ENCODE measurements at places on chromosomes 2 and 18.

DNA sequence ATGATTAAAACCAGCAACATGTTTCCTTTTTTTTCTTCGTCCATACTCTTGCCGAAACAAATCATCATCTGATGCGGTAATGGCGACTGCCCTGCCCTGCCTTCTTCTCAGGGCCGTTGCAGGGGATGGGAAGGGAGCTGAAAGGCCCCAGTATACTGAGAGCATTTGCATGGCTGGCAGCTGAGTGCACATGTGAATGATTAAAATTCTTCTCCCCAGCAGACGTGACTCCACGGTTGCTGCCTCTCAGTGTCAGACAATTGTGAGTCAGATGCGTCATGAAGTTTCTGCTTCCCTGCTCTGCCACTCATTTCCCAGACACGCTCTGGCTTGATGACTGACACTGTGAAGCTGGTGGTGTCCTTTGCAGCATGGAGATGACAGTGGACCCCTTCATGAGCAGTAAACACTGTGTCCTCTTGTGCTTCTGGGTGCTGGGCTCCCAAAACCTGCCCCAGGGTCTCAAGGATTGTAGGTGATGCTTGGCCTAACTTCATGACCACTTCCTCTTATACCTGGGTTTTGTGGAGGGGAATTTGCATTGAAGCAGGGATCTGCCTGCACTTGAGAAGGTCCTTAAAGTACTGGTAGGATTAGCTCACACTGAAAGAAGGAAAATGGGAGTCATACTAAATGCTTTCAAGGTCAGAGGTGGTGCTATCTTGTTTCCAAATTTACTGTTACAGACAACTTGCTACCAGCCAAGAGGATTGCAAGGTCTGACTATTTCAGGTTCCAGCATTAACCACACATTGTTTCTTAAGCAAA is 222.5 kb upstream of the COPS8 start:
- DNase-seq, result no peak

DNA sequence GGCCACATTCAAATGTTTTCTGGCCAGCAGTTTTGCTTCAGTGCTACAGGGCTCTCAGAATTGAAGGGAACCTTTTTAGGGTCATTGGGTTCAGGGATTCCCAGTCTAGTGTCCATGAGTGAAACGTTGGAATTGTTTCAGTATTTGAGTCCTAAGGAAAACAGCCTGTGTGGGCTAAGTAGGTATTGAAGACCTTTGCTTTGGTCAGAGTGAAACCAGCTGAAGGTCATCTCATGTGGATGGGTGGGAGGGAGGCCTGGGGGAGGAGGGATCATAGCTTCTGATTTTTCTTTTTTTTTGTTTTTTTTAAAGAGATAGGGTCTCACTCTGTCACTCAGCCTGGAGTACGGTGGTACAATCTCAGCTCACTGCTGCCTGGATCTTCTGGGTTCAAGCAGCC is 20.2 kb downstream of the B3GNT2 start:
- DNase-seq, result no peak

DNA sequence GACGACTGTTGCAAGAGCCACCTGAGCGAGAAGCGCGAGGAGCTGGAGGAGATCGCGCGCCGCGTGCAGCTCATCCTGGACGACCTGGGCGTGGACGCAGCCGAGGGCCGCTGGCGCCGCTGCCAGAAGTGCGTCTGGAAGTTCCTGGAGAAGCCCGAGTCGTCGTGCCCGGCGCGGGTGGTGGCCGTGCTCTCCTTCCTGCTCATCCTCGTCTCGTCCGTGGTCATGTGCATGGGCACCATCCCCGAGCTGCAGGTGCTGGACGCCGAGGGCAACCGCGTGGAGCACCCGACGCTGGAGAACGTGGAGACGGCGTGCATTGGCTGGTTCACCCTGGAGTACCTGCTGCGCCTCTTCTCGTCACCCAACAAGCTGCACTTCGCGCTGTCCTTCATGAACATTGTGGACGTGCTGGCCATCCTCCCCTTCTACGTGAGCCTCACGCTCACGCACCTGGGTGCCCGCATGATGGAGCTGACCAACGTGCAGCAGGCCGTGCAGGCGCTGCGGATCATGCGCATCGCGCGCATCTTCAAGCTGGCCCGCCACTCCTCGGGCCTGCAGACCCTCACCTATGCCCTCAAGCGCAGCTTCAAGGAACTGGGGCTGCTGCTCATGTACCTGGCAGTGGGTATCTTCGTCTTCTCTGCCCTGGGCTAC is 1.2 kb downstream of the KCNF1 start:
- no peak for DNase-seq

- DNase-seq, result no peak
Measured at GRCh38 chr2:20148923-20149702, 75.8 kb downstream of the SDC1 start.

DNA sequence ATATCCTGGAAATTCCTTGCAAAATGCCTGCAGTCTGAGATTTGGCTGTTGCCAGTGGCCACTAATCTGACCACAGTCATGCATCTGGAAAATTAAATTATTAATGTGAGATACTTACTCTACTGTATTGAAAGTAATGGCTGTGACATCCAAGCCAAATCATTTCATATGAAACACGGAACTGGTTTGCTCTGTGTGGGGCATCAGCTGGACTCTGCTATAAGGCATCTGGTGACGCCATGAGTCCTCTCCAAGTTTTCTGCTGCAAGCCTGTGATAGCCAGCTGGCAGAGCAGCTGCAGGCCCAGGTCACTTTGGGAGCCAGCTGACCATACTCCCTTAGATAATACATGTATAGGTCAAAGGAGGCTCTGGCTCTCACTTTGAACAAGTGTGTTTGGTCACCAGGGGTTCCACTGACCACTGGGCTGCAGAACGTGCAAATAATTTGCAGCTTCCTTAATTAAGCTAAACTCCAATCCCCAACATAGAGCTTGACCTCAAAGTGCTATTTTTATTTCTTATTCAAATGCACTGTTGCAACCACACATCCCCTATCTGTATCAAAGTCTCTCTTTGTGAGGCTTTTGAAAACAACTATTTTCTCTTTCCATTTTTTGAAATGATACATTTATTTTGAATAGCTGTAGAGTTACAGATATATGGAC is 152.9 kb downstream of the NCKAP5 start:
- DNase-seq, result no peak

GRCh38 chr2:65413610-65414009 is 18.8 kb downstream of the SPRED2 start:
- no peak for DNase-seq

DNA sequence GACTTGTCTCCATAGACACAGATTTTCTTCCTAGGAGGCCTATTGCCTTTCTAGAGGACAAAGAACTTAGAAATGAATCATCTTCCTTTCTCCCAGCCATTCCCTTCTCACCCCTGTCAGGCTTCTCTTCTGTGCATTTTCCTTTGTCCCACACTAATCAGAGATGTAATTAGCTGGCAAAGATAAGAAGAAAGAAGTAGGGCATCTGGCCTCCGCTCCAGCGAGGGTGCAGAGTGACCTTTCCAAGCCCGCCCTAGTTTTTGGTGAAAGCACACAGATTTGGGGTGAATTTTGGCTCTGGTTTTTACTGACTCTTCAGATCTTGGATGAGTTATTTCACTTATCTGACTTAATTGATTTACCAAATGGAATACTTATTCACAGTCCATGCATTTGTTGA is 626.5 kb downstream of the ZEB2 start:
- DNase-seq, result no peak

- DNase-seq, result no peak
Measured at GRCh38 chr18:4858379-4859127, 338.5 kb downstream of the AKAIN1 start.

DNA sequence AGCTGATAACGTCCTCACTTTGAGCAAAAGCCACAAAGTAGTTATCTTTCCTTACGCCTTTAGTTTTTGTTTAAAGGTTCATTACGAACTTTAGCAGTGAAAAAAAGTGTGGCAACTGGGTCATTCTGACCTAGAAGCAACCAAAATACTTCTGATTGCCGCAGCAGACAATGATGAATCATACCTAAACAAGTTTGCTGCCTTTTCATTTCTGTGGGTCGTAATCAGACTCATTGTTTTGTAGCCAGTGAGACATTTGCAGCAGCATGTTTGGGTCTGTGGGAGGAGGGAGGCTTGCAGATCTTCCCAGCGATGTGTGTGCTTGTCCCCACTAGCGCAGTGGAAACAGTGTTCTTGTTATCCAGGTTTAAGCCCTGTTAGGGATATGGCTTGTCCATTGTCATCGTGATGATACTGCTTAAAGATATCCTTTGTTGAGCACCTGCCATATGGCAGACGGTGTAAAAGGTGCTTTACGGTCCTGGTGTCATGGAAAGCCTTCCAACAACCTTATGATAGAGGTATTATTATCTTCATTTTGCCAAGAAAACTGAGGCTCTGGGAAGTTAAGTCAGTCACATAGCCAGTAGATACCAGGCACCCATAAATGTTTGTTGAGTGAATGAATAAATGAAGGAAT is 1.3 kb upstream of the GREB1 start:
- DNase-seq, result no peak

GRCh38 chr2:132721938-132722337 is 51.9 kb upstream of the LYPD1 start:
- no peak for DNase-seq

DNA sequence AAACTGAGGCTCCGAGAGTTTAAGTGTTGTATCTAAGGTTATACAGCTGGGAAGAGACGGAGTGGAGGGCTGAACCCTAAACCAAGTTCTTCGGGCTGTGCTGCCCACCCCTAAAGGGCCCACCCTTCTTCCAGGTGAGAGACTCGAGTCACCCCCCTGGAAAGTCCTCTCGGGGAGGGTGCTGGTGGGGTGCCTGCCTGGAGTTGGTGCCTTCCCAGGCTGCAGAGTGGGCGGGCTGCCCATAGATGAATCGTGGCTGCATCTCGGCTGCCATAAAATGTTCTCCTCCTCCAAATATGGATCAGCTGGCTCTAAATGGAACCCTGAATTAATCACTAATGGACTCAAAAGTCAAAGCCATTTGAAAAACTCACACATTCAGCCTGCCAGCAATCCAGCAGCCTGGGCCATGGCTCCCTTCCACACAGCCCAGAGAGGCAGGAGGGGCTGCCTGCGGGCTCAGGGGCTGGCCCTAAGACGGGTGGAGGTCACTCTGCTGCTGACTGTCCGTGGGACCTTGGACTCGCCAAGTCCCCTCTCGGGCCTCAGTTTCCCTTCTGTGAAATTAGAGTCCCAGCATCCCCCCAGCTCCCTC is 7.7 kb downstream of the CIB4 start:
- no peak for DNase-seq

DNA sequence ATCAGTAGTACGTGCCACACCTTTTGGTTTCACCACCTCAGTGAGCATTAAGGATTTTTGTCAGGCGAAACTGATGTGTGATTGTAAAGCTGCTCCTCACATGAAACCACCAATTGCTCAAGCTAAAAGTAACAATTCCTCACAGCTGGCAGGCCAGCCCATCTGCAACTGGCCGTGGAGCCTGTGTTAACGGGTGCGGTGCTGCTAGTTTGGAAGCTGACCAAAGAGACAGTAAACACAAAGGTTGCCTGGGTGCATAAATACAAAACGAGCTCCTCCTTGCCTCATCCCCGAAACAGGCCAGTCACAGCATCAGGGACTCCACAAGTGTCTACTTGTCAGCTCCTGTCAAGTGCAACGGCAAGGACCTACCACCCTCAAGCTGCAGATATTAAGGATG is 32.0 kb downstream of the LGALSL start:
- no peak for DNase-seq

- DNase-seq, result no peak
Measured at GRCh38 chr2:108623616-108624015, 89.3 kb downstream of the LIMS1 start.

DNA sequence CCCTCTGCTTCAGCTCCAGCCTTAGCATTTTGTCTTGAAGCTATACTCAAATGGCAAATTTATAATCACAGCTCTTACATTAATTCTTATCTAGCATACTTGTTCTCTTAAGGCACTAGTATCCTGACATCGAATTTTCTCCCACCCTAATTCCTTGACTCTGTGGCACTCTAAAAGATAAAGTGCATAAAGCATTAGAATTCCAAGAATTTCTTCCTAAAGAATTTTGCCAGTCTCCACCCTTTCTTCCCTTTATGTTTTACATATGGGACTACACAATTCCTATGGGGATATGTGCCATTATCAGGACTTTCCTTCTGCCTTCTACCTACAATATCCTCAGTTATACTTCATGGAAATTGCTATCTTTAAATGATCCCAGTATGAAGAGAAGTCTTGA is 560.3 kb downstream of the ARHGAP15 start:
- DNase-seq, result no peak

DNA sequence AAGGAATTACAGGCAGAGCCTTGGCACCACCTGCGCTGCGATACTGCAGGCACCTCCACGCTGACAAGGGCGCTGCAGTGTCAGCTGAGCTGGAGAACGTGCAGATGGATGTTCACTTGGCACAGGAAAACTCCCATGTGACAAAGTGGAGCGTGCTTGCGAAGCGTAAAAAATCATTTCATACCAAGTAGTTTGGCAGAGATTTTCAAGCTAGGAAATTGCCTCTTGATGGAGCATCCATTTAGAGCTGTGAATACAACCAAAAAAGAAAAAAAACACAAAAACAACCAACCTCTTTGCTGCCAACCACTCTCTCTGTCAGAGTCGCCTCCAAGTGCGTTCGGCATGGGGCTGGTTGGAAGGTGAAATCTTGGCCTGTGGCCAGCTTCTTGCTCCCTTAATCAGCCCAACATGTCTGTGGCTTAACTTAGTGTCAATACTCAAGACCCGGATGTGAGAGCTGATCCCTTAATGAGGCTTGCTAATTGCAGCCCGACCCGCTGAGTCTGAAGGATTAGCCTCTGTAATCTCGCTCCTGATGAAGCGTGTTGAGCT is 38.1 kb downstream of the ACOXL start:
- DNase-seq, result no peak

- DNase-seq, result no peak
Measured at GRCh38 chr2:119025762-119026351, 83.9 kb downstream of the MARCO start.

DNA sequence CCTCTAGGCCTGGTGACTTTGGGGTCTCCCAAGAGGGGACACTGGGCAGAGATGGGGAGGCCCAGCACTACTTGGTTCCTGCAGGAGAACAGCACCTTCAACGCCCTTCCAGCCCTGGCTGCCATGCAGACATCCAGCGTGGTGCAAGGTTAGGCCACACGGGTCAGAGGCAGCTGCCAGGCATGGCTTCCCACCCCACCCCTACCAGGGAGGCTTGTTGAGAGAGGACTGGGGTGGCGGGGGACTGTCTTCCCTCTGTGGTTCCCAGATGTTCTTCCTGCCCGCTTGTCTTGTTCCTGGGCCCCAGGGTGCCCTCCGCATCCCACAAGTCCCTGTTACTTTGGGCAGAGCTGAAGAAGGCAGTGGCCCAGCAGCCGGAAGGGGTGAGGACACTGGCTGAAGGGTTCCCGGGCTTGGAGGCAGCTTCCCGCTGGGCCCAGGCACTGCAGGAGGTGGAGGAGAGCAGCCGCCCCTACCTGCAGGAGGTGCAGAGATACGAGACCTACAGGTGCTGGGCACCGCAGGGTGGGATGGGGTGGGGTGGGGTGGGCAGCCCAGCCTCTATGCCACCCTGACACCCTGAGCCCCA is 4.5 kb downstream of the PROM2 start:
- no peak for DNase-seq

DNA sequence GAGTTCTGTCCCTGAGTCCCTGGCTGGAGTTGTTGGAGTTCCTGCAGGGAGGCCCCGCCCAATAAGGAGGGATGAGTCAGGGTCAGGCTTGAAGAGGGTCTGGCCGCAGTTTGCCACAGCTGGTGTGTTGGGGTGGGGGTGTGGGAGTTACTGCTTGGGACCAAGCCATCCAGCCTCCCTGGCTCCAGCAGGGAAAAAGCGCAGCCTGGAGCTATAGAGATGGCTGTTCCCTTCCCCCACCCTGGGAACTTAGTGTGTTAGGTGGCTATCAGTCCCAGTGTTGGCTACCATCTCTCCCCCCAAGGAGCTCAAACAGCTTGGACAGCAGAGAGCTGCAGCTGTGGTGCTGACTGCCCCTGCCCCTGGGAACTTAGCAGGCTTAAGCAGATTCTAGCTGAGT is 13.2 kb upstream of the TANK start:
- DNase-seq, result no peak
